ENCODE measurements at places on chromosomes 3 and 15.

GRCh38 chr3:50518436-50518835, 15.0 kb upstream of the CACNA2D2 start:
- no peak for DNase-seq

GRCh38 chr15:51328926-51329325, 9.5 kb downstream of the CYP19A1 start:
- peak; percentile 21 for DNase-seq

GRCh38 chr15:63973212-63974009, 72.9 kb downstream of the DAPK2 start:
- DNase-seq: no peak

DNA sequence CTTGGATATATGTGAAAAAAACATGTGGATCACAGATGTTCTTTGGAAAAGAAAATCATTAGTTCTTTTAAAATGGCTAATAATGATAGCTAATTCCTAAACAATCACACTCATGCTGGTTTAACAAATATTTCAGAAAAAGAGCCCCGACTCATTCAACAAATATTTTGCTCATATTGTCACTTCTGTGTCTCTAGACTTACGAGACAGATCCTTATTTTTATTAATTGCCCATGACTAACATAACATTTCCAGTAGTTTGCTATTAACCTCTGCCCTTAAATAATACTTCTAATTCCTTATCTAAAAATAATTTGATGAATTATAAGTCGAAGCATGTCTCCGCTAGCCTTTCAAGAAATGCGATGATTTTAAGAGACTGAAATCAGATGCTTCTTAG, 70.4 kb downstream of the SATB1 start:
- no peak for DNase-seq

- no peak for DNase-seq
Measured at GRCh38 chr3:39476783-39477182, 9.3 kb downstream of the MOBP start.

- no peak for DNase-seq
Measured at GRCh38 chr15:39499681-39500080, 81.2 kb upstream of the THBS1 start.

DNA sequence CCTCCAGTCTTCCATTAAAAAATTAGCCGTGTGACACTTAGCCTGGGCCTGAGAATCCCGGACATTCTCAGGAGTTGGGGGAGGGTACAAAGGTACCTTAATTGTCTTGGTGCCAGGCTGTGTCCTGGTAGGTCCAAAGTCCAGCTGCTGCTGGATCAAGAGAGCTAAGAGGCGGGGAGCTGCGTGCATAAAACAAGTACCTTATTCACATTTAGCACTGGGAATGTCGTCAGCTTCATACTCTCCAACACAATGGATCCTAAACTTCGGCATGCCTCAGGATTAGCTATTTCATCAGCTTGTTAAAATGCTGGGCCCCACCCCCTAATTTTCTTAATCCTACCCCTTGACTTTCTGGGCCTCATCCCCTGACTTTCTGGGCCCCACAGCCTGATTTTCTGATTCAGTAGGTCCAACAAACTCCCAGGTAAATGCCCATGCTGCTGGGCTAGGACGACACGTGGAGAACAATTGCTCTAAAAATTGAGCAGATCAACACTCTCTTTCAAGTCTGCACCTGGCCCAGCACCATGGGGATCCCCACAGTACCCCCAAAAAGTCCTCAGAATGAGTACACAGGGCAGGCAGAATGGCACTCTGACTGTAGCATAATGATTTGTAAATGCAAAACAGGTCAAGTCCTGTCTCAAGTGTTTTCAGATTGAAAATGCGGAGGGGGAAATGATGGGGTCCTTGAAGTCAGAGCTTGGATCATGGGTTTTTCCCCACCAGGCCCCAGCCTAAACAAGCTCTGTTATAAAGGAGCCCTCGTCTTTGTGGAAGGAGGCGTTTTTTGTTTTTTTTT, 5.6 kb upstream of the AEN start:
- no peak for DNase-seq
